ENCODE measurements at places on chromosomes 4 and X. TPM values are rescaled to one million over a fixed set of nuclear protein-coding genes. Genes with fewer than 3 reads are reported as not detected.

The RNF175 gene
- not detected for total RNA-seq

The YY2 gene
- total RNA-seq = 2.2 TPM

The POU4F2 gene
- not detected for total RNA-seq

The OPHN1 gene
- total RNA-seq = 1.5 TPM

The GAGE12G gene
- not detected for total RNA-seq

The JCHAIN gene
- not detected for total RNA-seq

The TRIM2 gene
- total RNA-seq = 0.73 TPM

The BOD1L1 gene
- 17.4 TPM for total RNA-seq

The ADH5 gene
- 116 TPM for total RNA-seq

The TEC gene
- 1.3 TPM for total RNA-seq

The HOPX gene
- total RNA-seq = not detected

The ASMT gene
- total RNA-seq = not detected

The MAGEE2 gene
- total RNA-seq = not detected

The GRIA3 gene
- not detected for total RNA-seq

The DUSP21 gene
- not detected for total RNA-seq

The COL4A6 gene
- total RNA-seq = 15.5 TPM

The SPON2 gene
- total RNA-seq = 0.20 TPM

The HMX1 gene
- total RNA-seq = 0.16 TPM

The RBM46 gene
- total RNA-seq = not detected

The XK gene
- 0.39 TPM for total RNA-seq

The GLOD5 gene
- total RNA-seq = not detected

The SYTL5 gene
- total RNA-seq = 0.28 TPM

The CXorf65 gene
- not detected for total RNA-seq

The FMR1NB gene
- total RNA-seq = not detected

The GAB3 gene
- 0.55 TPM for total RNA-seq

The C4orf50 gene
- not detected for total RNA-seq

The FAM120C gene
- total RNA-seq = 4.6 TPM

The TBX22 gene
- total RNA-seq = not detected

The FATE1 gene
- total RNA-seq = not detected

The KCND1 gene
- 0.77 TPM for total RNA-seq

The MAMLD1 gene
- 9.3 TPM for total RNA-seq

The HEPH gene
- total RNA-seq = not detected

The GAGE12J gene
- not detected for total RNA-seq

The IQCM gene
- not detected for total RNA-seq

The ART3 gene
- total RNA-seq = not detected

The CENPE gene
- total RNA-seq = 8.6 TPM

The TLR6 gene
- total RNA-seq = 3.6 TPM

The MGARP gene
- total RNA-seq = 0.89 TPM

The TSPAN6 gene
- total RNA-seq = 42.9 TPM

The MAD2L1 gene
- 49.4 TPM for total RNA-seq
